ENCODE measurements at places on chromosomes 2 and 18.

- DNase-seq, result no peak
Observed at GRCh38 chr2:176856683-176857082, 355.9 kb upstream of the HNRNPA3 start.

- DNase-seq, result peak; percentile 67
Observed at GRCh38 chr2:182280118-182280517, 146.7 kb downstream of the PDE1A start.

DNA sequence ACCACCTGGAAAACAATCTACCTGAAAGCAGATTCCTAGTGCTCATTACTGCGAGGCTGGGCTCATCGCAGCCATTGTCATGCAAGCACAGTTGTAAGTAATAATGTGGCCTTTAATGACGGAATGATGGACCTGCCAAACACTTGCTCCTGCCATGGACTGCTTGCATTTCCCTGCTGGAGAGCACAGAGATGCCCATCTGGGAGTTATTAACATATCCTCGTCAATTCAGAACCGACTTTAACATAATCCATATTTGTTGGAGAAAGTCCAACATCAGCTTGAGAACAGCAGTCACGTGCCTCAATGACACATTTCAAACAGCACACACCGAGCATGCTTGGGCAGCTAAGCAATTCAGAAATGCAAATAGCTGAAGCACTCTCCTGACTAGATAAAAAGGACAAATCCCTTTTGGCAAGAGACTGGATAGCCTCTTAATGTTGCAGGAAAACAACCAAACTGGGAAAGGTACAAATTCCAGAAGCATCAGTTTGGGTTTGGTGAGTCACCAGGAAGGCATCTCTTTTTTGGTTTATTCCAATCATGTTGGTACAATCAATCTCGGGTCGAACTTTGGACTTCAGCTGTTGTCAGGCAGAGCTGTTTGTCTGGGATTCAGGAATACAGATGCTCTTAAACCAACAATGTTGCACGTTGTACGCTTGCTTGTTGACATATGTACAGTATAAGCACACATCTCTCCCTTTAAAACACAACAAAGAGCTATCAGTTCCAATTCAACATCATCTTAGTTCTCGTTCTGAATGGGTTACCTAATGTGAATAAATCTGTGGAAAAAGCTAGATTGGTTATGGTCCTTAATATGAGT lies 395.8 kb downstream of the LNPK start:
- DNase-seq, result peak; percentile 35

GRCh38 chr18:53241161-53241560 lies 901.2 kb downstream of the DCC start:
- DNase-seq, result no peak

GRCh38 chr2:121173112-121173511 lies 111.9 kb downstream of the TFCP2L1 start:
- no peak for DNase-seq

DNA sequence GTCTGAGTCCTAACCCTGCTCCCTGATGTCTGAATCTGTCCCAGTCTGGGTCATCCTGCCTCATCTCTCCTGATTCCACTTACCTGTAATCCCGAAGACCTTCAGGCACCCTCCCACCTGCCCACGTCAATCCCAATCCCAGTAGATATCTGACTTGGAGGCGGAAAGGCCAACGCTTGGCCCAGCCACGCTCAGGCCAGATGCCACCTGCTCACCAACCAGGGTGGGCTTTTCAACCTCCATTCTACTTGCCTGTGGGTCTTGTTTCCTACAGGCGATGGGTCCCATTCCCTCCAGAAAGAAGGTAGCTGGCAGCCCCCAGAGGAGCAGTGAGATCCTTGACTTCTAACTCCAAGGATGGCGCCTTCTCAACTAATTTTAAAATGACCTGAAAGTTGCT lies 59.7 kb downstream of the INPP5D start:
- DNase-seq, result no peak

DNA sequence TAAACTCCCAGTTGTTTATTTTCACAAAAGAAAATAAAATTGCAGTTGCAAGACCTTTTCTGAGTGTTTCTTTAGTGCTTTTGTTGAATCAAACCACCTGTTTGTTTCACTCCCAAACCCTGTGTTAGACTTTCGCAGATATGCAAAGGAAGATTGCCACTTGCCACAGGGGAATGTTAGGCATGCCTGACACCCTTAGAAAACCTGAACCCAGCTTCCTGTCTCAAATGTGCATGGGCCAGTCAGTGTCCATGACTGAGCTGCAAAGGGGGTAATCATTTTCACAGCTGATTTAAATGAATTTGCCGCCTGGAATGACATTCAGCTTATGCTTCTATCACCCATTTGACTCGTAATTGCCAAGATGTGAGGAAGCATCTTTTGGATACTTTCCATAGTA lies 17.5 kb downstream of the TGOLN2 start:
- DNase-seq, result no peak

- no peak for DNase-seq
Observed at GRCh38 chr2:238121511-238122286, 16.8 kb upstream of the KLHL30 start.

DNA sequence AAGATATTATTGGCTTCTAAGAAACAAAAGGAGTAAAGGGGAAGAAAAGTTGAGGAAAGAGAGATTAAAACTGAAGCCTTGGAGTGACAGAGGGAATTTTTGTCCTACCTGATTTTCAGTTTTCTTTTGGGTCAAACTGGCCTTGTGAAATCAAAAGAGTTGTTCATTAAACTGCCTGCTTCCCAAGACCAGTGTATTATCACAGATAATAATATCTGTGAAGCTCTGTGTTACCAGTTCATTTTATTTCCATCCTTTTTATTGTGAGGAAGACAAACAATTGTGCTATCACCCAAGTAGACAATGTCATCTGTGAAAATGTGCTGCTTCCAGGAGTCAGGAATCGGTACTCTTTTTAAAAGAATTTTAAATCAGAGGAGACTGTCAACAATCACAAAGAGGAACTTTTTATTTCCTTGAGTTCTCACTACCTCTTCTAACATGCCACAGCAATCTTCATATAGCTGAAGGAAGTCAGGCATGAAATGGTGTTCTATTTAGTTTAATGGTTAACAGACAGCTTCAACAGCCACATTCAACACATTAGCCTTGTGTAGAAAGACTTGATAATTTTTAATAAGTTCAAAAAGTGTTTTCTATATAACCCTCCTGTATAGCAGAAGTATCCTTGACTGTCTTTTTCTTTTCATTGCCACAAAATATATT lies 554.8 kb downstream of the PIK3C3 start:
- DNase-seq, result no peak

GRCh38 chr2:127721311-127721977 lies 20.1 kb downstream of the SFT2D3 start:
- peak; percentile 83 for DNase-seq

DNA sequence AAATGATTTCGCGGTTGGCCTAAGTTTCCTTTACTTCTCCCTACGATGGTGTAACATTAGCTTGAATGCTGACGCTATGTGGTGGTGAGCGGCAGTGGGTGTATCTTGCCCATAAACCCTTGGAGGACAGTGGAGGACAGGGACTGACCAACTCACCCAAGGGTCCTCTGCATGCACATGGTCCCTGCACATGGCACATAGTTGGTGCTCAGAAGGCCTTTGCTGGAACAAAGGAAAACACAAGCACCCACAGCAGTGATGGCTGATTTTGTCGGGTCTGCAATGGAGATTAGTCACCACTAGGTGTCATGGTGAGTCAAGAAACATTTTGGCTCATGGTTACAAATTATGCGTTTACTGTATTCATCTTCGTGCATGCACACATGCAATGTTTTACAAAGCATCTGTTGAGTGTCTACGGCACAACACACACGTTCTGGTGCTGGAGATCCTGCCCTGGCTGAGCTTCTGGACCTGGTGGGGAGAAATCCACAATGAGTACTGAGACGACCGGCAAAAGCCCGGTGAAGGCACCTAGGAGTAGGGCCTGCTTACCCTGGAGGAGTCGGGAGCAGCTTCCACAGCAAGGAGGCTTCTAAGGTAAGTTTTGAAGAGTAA lies 44.0 kb downstream of the PDCL3 start:
- peak; percentile 40 for DNase-seq

GRCh38 chr2:122478771-122479170 lies 723.3 kb downstream of the TSN start:
- no peak for DNase-seq

DNA sequence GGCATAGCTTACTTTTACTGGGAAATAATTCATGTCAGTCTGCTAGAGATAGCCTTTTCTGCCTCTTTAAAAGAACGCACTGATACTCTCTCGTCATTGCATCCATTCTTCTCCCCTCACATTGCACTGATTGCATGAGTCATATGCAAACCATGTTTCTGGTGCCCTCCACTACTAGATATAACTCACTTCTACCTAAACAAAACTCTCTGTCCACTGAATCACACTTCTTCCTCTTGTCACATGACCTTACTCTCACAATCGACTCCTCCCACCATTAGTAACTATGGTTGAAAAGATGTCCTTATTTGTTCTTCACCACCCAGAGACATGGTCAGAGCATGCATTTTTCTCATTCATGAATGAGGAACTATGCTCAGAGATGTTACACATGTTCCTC lies 158.0 kb downstream of the CSRNP3 start:
- DNase-seq, result peak; percentile 51

DNA sequence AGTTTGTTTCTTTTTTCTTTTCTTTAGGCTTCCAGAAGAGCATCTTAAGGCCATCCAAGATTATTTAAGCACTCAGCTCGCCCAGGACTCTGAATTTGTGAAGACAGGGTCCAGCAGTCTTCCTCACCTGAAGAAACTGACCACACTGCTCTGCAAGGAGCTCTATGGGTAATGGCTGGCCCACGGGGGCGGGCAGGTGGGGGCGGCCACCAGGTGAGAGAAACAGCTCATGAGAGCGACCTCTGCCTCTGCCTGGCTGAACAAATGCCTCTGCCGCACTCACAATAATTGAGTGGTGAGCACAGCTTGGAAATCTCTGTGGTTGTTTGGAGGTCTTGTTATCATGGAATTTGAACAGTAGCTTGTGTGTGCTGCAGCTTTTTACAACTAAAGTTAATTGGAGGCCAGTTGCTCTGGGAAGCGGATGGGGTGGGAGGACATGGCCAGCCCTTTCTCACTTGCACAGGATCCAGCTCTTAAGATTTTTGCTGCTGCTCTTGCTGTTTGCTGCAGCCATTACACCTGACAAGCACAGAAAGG lies 70.4 kb downstream of the INPP5D start:
- no peak for DNase-seq

DNA sequence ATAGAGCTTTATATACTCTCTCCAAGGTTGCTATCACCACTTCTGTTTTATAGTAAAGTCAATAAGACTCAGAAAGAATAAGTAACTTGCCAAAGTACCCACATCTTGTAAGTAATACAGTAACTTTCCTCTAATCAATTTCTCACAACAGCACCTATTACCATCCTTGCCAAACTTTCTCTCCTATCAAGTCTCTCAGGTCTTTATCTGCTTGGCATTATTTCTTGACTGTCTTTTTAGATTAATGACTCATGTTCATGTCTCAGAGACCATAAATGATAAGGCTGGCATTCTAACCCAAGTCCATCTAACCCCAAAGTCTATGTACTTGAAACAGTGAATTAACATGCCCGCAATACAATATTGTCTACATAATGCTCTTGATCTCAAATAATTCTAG lies 618.0 kb upstream of the ZEB2 start:
- no peak for DNase-seq

GRCh38 chr18:9738266-9738969 lies 30.3 kb downstream of the RAB31 start:
- no peak for DNase-seq

DNA sequence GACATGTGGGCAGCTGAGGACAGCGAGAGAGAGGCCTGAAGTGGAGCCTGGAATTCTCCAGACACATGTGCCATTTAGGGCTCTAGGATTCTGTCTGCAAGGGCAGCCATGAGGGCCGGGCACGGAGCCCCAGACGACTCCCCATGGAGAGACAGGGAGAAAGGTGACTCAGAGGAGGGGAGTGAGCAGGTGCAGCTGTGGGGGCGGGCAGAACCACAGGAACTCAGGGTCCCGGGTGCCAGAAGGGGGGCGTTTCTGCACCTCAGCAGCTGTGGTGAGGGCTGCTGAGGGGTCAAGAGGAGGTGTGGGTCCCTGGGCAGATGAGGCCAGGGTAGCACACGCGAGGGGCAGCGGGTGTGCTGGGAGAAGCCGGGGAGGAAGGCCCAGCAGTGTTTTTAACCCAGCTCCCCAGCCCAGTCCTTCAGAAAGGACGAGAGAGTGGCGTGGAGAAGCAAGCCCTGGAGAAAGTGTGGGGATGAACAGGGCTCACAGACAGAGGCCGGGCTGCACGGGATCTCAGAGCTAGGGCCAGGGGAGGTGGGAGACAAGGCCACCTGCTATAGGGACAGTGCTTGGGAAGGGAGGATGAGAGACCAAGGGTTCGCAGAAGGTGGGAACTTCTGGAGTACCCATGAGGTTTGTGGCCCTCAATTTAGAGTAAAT lies 7.6 kb downstream of the GPR17 start:
- no peak for DNase-seq

- peak; percentile 75 for DNase-seq
Observed at GRCh38 chr2:239225871-239226561, 174.8 kb downstream of the HDAC4 start.

GRCh38 chr2:16174693-16175045 lies 234.3 kb downstream of the MYCN start:
- DNase-seq, result no peak

DNA sequence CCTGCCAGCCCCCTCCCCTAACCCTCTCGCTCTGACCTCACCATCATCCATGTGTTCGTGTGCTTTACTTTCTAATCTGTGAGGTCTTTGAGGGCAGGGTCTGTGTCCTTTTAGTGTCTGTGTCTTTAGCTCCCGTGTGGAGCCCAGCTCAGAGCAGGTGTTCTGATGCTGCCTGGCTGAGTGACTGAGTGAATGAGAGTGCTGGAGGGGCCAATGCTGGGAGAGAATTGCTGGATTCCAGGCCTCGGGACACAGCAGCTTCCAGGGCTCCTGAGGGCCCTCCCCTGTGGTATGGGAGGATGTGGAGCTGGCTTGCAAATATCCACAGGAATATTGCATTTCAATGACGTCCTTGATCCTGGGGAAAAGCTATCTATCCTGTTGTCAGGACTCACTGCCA lies 160.6 kb downstream of the ANKRD30B start:
- no peak for DNase-seq

DNA sequence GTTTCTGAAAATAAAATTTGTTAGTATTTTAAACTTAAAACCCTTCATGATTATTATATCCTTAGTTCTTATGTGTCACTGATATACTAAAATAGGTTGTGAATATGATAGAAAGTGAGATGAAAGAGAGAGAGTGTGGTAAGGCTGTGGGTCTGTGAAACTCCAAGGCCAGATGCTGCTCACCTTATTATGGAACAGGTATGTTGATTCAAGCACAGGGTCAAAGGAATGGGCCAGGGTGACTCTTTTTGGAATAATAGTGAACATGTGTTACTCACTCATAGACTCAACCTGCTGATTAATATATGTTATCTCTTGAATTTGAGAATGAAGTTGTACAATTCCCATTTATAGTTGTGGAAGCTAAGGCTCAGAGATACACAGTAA lies 70.7 kb upstream of the FN1 start:
- no peak for DNase-seq

DNA sequence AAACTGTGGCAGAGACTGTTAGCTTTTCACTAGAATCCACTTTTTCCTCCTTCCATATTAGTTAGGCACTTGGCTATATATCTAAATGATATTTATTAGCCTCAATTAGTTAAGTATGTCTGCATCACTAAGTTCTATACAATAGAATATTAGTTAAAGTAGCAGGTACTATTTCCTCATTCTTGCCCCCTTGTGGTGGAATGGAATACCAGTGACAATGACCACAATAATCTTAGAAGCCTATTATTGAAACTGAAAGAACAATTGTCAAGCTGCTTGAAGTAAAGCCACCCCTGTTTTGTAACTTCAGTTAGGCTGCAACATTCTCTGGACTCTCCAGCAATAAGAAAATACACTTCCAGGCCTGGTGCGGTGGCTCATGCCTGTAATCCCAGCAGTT lies 476.3 kb upstream of the VWC2L start:
- peak; percentile 3 for DNase-seq

GRCh38 chr2:173580956-173581355 lies 226.3 kb downstream of the CDCA7 start:
- DNase-seq, result no peak
